ENCODE measurements at places on chromosomes 7 and 10.
A peak's percentile ranks its signal among the peaks of the same experiment; 100 is the strongest.

DNA sequence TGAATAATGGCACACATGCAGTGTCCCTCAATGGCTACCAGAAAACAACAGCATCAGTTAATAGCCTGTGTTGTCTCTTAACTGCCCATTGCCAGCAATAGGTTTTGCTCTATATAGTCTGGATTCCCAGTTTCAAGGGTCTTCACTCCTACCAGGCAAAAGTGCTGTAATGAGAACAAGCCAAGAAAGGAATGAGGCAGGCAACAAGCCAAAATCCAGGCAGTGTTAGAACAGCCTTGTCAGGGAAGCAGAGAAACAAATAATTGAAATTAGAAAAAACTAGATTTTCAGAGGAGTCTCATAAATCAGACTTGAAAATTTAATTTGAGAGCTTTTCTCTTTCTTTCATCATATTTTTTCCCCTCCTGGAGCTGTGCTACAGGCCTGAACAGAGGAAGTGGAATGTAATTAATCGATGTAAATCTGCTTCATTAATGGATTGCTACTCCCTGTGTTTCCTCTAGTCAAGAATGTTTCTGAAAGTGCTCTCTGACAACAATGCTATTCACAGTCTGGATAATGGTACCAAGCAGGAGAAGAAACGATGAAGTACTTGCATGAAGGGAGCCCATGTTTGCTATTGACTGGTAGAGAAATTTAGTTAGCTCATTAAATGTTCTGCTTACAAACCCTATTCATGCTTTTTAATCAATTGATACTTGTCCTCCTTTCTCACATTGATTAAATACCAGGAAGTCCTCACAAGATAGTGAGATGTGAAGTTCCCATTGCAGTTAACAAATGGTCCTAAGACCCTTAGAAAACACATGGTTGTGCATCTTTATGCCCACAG lies 202.0 kb upstream of the LRRTM3 start:
- peak; percentile 84 for ATAC-seq

DNA sequence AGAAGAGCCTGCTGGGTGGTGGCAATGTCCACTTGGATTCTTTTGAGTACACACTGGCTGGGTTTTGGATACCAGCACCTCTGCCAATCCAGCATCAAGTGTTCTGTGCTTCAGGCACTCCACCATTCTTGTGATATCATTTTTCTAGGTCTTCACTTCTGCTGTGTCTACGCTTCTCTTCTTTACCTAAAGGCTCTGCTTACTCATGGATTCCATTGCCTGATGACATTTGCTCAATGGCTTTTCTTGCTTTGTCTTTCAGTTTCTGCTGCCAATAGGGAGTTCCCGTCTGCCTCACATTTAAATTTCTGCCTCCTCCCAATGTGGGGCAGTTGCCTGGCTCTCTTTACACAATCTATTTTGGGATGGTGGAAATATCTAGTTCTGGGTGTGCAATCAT lies 12.7 kb upstream of the PAPSS2 start:
- ATAC-seq, result peak; percentile 81

GRCh38 chr7:92043637-92044036 lies 90.6 kb downstream of the CYP51A1 start:
- no peak for ATAC-seq

DNA sequence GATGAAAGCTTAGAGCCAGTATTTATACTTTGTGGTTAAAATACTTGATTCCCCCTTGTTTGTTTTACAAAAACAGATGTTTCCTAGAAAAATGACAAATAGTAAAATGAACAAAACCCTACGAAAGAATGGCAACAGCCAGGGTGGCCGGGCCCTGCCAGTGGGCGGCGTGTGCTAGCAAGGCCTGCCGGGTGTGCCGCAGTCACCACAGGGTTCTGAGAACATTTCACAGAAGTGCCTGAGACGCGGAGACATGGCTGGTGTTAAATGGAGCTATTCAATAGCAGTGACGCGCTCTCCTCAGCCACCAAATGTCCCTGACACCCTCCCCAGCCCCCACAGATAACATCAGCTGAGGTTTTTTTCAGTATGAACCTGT lies 14.5 kb downstream of the GPR146 start:
- ATAC-seq, result no peak

DNA sequence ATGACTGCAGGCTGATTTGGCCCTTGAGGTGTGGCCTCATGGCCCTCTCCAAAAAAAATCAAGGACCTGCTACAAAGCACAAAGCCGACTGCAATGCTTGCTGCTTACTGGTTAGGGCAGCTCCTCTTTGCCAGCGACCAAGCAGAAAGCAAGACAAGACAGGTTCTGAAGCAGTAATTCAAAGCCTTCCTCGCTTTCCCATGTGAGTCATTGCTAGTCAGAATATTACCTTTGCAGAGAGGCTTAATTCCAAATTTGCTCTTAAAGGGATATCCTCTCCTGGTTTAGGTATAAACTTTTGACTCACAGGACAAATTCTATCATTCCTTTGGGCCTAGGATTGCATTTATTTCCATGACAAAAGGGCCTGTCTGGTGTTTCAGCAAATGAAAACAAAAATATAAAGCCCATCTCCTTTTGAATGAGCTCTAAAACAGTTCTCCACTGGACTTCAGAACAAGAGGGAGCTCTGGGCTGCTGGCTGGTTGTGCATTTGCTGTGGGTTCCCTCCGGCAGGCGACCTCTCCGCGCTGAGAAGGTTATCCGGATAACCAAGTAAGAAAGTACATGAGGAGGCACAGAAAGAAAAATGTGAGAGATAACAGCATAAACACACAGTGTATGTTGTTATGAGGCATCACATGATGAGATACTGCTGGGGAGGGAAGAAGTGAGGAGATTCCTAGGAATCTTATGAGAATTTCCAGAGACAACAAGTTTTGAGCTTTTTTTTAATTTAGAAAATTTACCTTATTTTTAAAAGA lies 90.8 kb downstream of the EGFR start:
- ATAC-seq, result peak; percentile 40

DNA sequence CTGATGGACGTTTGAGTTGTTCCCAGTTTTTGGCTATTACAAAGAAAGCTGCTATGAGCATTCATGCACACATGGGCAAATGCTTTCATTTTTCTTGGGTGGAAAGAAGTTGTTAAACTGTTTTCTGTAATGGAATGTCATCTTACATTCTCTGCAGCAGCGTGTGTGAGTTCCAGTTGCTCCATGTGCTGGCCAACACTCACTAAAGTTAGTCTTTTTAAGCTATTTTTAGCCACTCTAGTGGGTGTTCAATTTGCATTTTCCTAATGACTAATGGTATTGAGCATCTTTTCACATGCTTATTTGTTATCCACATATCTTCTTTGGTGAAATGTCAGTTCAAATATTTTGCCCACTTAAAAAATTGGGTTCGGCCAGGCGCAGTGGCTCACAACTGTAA lies 82.8 kb upstream of the COL13A1 start:
- ATAC-seq, result no peak

- ATAC-seq, result no peak
Observed at GRCh38 chr10:48748573-48748972, 63.9 kb downstream of the WDFY4 start.

GRCh38 chr10:14450041-14450491 lies 119.3 kb upstream of the FRMD4A start:
- ATAC-seq, result no peak

GRCh38 chr7:71637578-71637977 lies 505.6 kb downstream of the GALNT17 start:
- no peak for ATAC-seq

DNA sequence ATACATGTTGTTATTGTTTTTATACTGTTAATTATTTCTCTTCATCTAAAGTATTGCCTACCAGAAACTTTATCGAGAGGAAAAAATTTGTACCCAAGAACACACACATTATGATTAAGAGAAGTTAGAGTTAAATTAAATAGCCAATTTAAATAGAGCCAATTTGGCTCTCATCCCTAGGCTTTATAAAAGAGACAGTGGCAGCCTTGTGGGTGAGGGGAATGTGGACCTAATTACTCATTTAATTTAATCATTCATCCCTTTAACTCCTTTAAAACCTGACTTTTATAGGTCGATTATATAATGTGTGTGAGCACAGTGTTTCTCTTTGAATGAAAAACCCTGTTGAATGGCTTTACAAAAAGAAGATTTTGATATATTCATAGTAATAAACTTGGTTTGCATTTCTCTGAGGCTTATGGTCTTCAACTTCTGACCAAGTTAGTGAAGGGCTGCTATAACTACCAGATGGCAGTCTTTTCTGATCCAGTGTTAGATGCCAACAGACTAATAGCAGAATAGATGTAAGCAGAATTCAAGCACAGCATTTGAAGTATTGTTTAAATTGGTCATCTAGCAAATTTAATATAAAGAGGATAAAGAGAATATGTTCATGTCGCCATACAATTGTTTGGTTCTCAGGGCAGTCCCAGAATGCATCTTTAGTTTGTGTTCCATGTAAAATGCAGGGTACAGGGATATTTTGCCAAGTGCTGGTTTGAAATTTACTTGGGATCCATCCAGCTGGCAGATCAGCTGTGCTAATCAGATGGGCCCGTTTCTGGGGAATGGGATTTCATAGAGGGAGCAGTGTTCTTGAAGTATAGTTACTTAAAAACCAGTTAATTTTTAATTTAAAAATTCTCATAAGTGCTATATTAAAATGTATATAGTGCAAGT lies 25.3 kb downstream of the ADD3 start:
- ATAC-seq, result no peak

DNA sequence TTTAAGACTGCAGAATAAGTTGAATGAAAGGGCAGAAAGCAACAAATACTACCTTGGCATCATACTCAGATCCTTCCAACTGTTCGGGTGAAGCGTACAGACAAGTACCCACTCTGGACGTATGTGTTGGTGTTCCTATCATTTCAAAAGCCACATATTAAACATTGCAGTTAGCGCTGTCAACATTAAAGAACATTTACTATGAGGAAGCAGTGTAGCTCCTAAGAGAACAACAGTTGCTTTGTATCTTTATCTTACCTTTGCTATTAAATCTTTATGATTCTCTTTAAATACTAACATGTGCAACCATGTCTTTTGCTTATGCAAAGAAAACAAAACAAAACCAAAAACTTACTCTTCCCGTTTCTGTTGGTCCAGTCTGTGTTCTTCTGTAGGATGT lies 2.6 kb upstream of the ANKRD61 start:
- no peak for ATAC-seq

GRCh38 chr10:90602862-90603610 lies 254.8 kb downstream of the HTR7 start:
- no peak for ATAC-seq

- ATAC-seq, result no peak
Observed at GRCh38 chr7:79046061-79046460, 407.4 kb downstream of the MAGI2 start.

DNA sequence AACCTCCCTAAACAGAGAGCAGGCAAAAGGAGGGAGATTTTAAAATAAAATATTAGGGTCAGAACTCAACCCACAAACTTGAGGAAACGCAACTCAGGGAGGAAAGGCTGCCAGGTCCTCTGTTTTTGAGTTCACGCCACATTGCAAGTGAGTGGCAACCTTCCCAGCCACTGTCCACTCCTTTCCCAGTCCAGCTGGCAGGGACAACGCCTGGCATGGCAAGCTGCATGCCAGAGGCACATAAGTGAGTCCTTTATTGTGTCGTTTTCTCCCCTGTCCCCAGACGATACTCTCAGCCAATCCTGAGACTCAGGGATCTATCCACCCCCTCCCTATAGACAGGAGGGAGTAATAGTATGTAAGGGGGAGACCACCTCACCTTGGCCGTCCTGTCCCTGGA lies 22.4 kb downstream of the FBXW4 start:
- no peak for ATAC-seq

- no peak for ATAC-seq
Observed at GRCh38 chr10:97762816-97763215, 9.0 kb downstream of the SFRP5 start.

DNA sequence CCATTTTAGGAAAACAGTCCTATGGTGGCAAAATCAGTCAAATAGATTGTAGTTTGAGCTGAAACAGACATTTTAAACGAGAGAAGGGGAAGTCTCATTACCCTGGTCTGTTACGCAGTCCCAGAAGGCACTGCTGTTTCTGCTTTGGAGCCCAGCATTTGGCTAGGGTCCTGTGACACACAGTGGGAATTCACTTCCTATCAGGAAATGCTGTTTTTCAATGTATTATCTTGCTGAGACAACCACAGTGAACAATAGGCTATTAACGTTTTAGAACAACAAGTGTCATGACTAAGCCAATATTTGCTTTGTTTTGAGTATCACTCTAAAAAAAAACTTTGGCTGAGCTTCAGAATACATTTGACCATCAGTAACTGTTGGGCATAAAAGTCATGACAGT lies 74.1 kb downstream of the ADD3 start:
- no peak for ATAC-seq

DNA sequence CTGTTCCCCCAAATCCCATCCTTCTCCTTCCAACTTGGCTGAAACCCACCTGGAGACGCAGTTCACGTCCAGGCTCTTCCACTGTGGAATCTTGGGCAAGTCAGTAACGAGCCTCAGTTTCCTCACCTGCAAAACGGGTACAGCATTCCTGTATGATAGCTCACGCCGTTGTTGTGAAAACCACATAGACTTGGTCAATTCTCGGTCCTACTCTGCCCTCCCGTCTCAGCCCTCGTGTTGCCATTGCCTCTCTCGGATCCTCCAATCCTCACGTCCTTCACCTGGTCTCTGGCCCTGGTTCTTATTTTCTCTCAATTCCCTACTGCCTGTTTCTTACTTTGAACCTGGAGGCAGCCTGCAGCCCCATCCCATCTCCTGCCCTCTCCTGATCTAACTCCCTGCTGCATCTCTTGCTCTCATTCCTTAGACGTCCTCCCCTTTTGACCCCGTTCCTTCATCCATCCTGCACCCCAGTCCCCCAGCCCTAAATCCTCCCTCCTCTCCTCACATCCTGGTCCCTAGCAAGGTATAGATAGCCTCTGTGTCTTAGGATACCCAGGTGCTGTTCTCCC lies 2.0 kb upstream of the MUC12 start:
- no peak for ATAC-seq

DNA sequence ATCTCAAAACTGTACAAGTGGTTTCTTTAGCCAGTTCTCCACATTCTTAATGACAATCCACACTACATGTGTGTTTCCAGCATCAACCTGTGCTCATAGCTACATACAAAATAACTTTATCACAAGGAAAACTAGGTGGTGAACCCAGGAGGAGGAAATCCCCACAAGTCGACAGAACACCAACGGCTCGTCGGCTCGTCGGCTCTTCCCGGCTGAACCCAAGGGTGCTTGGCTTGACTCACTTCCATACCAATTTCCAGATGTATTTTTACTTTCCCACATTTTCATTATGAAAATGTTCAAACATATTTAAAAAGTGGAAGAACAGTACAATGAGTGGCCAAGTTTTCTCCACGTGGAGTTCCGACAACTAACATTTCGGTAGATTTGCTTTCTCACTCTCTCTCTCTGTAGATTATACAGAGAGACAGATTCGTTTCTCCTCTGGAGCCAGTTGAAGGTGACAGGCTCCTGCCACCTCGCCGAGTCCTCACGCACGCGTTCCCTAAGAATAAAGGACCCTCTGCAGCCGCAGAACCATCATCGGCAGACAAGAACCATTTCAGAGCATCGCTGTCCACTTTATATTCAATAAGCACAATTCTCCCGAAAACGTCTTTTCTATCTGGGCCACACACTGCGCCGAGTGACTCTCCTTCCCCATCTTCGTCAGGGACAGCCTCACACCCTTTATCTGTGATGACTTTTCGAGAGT lies 53.3 kb downstream of the DIP2C start:
- ATAC-seq, result no peak

All from motor neuron (in vitro differentiated cells).